Inflammatory macrophage treated with lipopolysaccharide for 4 hours (primary cell): ENCODE measurements at places on chromosomes 4 and X.

- no peak for DNase-seq
Observed at GRCh38 chr4:157265281-157265680, 44.8 kb downstream of the GRIA2 start.

DNA sequence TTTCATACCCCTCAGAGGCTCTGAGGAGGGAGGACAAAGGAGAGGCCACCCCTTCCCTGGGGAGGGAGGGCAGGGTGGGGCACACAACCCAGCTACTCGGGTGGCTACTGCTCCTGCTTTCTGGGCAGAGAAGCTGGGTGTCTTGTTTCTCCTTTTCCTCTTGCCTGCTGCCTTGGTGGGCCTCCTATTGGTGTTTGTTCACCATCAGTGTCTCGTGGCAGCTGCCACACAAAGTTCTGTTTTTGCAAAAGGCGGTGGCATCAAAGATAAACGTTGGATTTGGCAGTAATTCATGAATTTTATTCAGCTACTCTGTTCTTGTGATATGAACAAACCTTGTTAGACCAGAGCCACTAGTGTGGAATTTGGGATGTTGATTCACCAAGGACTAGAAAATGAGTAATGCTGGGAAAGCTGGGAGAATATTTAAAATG lies 153.0 kb upstream of the SCML1 start:
- no peak for DNase-seq

GRCh38 chr4:124727331-124727890 lies 14.9 kb upstream of the ANKRD50 start:
- DNase-seq, result no peak

GRCh38 chrX:20740443-20740842 lies 473.7 kb upstream of the RPS6KA3 start:
- DNase-seq, result no peak

- no peak for DNase-seq
Observed at GRCh38 chr4:3311095-3311372, 18.2 kb downstream of the RGS12 start.

- no peak for DNase-seq
Observed at GRCh38 chrX:66191563-66191962, 27.5 kb downstream of the HEPH start.
